ENCODE measurements at places on chromosomes 13 and 19. TPM values are rescaled to one million over a fixed set of nuclear protein-coding genes. Genes with fewer than 3 reads are reported as not detected.

The ADGRE2 gene
- total RNA-seq = not detected

The IQCN gene
- 4.1 TPM for total RNA-seq

The SYNGR4 gene
- total RNA-seq = not detected

The FOXA3 gene
- not detected for total RNA-seq

The ATP4A gene
- not detected for total RNA-seq

The ZNF787 gene
- 33.6 TPM for total RNA-seq
